H1 (cell line): ENCODE measurements at places on chromosomes 16 and 17. TPM values are rescaled to one million over a fixed set of nuclear protein-coding genes. Genes with fewer than 3 reads are reported as not detected.

DNA sequence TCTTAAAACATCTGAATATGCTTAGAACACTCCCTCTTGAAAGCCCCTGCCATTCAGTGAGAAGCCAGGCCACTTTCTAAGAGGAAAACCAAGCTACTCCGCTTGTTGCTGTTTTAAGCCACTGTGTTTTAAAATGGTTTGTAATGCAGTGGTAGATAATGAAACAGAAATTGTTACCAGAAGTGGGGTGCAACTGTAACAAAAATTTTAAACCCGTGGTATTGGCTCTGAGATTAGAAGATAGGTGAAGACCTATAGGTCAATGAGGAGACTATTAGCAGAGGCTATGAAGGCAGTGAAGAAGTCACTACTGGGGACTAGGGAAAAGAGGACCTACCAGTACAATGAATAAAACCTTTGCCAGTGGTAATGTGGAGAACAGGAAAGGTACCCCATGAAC is 266.5 kb downstream of the IRF8 start:
- no peak overlapping the region for H3K4me3 ChIP-seq
- no peaks in the 10 kb centered on the region for H3K4me1 ChIP-seq
- H3K27ac ChIP-seq, result no peak overlapping the region
- no peak for DNase-seq

DNA sequence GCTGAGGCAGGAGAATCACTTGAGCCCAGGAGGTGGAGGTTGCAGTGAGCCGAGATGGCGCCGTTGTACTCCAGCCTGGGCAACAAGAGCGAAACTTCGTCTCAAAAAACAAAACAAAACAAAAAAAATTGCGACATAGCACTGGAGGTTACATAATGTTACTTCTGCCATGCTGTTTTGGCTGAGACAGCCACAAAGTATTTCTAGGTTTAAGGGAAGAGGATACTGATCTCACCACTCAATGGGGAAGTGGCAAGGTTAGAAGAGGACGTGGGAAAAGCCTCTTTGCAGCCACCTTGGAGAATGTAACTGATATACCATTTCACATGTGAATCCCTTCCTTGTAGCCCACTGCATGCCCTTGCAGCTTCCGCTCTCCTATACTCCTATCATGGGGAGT is 131.2 kb upstream of the NLRP1 start:
- H3K27ac ChIP-seq, result no peak overlapping the region
- no peak for DNase-seq
- H3K36me3 ChIP-seq, result no peaks in the 10 kb centered on the region
- H3K4me3 ChIP-seq, result no peak overlapping the region
- H3K27me3 ChIP-seq, result no peaks in the 10 kb centered on the region
- H3K4me1 ChIP-seq, result no peaks in the 10 kb centered on the region

The DHRS7C gene
- total RNA-seq, result not detected in 2 replicates

GRCh38 chr17:21194226-21194625 is 19.7 kb downstream of the TMEM11 start:
- peaks cover 10% of the 10 kb centered on the region for H3K36me3 ChIP-seq
- no peak overlapping the region for H3K27ac ChIP-seq
- DNase-seq, result no peak
- H3K4me1 ChIP-seq, result peaks cover 9% of the 10 kb centered on the region

DNA sequence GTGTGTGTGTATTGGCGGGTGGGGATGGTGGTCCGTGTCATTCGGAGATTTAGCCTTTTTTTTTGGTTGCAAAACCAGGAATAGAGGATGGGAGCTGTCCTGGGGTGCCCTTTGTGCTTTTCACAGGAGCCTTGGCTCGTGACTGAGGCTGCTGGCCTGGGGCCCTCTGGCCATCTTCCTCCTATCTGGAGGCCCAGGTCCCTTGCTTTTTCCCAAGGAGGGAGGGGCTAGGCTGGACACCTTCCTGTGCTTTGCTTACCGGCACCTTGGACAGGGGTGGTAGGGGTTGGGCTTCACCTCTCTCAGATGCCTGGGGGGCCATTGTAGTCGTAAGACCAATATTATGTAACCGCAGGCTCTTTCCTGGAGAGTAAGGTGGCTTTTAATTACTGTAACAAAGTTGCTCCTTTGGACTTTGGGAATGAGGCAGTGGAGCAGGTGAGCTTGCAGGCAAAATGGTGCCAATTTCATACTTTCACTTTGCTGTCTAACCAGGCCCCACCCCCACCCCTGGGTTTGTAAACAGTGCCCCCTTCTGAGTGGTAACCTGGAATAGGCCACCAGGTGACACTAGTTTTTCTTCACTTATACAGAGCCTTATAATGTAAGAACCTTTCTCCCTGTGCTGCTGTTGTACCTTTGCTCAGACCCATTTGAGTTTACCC is 1.2 kb downstream of the DYNLL2 start:
- no peaks in the 10 kb centered on the region for H3K27me3 ChIP-seq
- H3K27ac ChIP-seq, result no peak overlapping the region
- peak overlapping the region; percentile 87 for H3K4me3 ChIP-seq
- H3K4me1 ChIP-seq, result peaks cover 21% of the 10 kb centered on the region
- H3K36me3 ChIP-seq, result peaks cover 14% of the 10 kb centered on the region

DNA sequence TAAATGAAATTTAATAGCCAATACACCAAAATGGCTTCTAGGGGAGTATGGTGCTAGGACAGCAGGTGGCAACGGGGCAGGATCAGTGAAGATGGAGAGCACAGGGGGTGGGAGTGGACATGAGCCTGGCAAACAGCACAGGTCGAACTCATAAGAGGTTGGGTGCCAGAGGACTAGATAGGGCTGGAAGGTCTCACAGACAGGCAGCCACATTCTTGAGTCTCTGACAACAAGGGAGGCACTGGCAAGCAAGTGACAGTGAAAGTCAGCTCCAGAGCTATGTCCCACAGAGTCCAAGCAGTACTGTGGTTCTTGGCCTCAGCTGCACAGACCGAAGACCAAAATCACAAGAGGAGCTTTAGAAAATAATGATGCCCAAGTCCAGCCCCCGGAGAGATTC is 61.2 kb downstream of the USP31 start:
- H3K4me3 ChIP-seq, result no peak overlapping the region
- H3K27me3 ChIP-seq, result no peaks in the 10 kb centered on the region
- H3K4me1 ChIP-seq, result no peaks in the 10 kb centered on the region; the same call in 1 of the 2 replicates
- H3K27ac ChIP-seq, result no peak overlapping the region
- peaks cover 10% of the 10 kb centered on the region; the same call in 1 of the 2 replicates for H3K36me3 ChIP-seq

The SEC14L5 gene
- total RNA-seq, result 3.0 and 3.2 TPM in 2 replicates
